ENCODE measurements at places on chromosomes 12 and 14.

GRCh38 chr14:100770605-100771120 lies 44.0 kb downstream of the DLK1 start:
- DNase-seq = no peak

GRCh38 chr14:23119363-23120327 lies 590 bp upstream of the CEBPE start:
- no peak for DNase-seq

- no peak for DNase-seq
Measured at GRCh38 chr12:2386566-2386965, 333.8 kb downstream of the CACNA1C start.

GRCh38 chr12:131258398-131258797 lies 304.7 kb downstream of the ADGRD1 start:
- DNase-seq = no peak

GRCh38 chr12:29737644-29738043 lies 46.1 kb downstream of the TMTC1 start:
- DNase-seq = no peak
